Dermis microvascular lymphatic vessel endothelial cell (primary cell): ENCODE measurements at places on chromosomes 12 and 14.

GRCh38 chr14:32800320-32800719 is 138.4 kb upstream of the NPAS3 start:
- DNase-seq: no peak

DNA sequence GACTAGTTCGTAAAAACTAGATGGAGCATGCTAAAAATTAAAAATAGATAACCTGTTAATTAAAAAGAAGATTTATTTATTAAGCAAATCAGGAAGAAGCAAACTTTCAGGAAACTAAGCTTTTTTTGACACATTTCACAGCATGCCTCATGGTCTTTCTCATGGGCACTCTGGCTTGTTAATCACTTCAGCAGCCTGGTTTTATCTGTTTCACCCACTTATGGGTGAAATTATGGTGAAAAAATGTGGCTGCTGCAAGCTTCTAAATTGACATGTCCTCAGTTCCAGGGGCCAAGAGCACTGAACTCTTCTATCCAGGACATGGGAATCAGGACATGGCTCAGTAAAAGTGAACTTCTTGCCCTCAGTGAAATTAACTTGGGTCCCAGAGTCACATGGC is 468.6 kb upstream of the SYT1 start:
- DNase-seq: no peak

DNA sequence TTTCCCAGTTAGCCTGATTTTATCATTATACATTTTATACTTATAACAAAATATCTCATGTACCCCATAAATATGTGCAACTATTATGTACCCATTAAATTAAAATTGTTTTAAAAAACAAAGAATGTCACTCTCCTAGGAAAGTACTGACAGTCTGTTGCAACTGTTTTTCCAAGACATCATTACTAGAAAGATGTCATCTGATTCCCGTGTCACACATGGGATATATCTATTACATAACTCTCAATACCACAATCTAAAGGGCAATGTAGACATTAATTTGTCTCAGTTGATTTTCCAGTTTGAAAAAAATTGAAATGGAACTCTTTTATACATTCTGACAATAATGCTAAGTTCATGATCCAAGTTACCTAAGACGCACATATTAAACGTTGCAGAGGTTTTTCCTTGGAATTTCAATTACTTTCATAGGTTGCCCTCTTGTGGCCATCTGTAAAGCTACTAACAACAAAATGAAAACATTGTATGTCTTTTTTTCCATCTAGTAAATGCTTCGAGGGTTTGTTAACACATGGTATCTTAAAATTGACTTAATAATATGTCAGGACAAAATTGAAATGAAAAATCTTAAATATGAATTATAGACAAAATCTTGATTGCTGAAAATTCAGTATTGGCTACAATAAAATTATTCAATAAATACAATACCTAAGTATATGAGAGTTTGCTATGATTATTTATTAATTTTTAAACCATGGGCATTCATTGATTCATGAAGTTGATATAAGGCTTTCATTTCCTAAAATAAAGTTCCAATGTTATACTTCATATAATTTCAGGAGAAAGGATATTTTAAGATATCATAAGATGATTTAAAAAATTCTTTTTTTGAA is 131.6 kb downstream of the PPFIA2 start:
- DNase-seq: peak; percentile 32

DNA sequence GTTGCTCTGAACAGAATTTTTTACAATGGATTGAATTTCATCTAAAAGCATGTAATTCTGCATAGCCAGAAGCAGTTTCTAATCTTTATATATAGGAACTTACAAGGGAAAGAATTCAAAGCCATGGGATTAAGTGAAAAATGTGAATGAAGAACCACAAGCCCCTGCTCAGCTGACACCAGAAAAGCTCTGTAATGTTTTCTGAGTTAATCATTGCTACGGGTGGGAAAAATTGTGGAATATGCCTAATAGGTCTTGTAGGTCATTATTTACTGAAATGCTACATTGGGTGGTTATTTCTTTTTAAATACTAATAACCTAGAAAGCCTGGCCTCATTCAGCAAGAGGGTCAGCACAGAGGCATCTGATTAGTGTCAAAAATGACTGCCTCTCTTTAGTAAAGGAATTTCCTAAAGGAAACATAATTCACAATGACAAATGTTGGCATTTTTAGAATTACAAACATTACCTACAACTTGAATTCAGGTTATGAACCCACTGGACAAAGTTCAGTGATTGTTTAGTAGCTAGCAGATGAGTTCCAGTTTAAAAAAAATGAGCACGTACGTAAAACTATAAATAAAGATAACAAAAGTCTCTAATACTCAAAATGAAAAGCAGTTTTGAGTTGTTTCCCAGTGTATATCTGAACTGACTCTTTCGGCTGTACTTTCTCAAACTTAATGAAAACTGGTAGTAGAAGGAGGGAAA is 75.3 kb downstream of the BMP4 start:
- peak; percentile 82 for DNase-seq

DNA sequence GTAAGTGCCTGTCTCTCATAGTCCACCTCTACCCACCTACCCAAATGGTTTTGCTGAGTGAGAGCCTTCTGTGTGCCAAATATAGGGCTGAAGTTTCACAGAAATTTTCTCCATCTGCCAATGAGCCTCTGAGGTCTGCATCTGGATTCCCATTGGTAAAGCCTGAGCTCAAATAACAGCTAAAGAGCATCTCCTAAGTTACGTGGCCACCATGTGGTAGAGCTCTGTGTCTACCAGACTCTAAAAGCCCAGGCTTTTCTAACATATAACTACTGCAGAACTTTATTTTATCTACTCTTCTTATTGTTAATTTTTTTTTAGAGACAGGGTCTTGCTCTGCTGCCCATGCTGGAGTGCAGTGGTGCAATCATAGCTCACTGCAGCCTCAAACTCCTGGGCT is 16.0 kb downstream of the AMDHD1 start:
- DNase-seq: peak; percentile 29

- DNase-seq: no peak
Measured at GRCh38 chr12:32889011-32889760, 7.4 kb downstream of the PKP2 start.

- DNase-seq: no peak
Measured at GRCh38 chr14:95761436-95761835, 47.5 kb upstream of the TCL1A start.

- no peak for DNase-seq
Measured at GRCh38 chr14:61677479-61677878, 17.8 kb upstream of the HIF1A start.

- DNase-seq: no peak
Measured at GRCh38 chr14:33045760-33046159, 107.1 kb downstream of the NPAS3 start.

DNA sequence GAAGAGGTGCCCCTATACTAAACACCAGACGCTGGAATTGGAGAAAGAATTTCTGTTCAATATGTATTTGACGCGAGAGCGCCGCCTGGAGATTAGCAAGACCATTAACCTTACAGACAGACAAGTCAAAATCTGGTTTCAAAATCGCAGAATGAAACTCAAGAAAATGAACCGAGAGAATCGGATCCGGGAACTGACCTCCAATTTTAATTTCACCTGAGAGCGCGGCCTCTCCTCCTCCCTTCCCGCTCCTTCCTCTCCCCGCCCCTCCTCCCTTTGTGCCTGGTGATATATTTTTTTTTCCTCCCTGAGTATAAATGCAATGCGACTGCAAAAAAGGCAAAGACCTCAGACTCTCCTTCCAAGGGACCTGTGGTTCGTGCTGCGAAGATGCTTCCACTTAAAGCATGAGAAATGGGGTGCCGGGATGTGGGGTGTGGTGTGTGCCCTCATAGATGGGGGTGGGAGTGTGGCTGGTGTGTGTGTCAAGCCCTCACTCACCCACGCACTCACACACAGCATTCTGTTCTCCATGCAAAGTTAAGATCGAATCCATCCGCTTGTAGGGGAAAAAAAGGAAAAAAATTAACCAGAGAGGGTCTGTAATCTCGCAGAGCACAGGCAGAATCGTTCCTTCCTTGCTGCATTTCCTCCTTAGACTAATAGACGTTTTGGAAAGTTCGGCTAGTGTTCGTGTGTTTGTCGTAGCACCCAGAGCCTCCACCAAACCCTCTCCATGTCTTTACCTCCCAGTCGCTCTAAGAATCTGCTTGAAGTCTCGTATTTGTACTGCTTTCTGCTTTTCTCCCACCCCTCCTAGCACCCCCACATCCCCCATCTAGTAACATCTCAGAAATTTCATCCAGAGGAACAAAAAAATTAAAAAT is 4.5 kb downstream of the HOXC10 start:
- peak; percentile 30 for DNase-seq

- no peak for DNase-seq
Measured at GRCh38 chr12:10171973-10172728, at the start of gene OLR1. Gene OLR1, minus strand, starts transcription at chr12:10172132. Its CDS starts 55 bp downstream, at chr12:10172077.

DNA sequence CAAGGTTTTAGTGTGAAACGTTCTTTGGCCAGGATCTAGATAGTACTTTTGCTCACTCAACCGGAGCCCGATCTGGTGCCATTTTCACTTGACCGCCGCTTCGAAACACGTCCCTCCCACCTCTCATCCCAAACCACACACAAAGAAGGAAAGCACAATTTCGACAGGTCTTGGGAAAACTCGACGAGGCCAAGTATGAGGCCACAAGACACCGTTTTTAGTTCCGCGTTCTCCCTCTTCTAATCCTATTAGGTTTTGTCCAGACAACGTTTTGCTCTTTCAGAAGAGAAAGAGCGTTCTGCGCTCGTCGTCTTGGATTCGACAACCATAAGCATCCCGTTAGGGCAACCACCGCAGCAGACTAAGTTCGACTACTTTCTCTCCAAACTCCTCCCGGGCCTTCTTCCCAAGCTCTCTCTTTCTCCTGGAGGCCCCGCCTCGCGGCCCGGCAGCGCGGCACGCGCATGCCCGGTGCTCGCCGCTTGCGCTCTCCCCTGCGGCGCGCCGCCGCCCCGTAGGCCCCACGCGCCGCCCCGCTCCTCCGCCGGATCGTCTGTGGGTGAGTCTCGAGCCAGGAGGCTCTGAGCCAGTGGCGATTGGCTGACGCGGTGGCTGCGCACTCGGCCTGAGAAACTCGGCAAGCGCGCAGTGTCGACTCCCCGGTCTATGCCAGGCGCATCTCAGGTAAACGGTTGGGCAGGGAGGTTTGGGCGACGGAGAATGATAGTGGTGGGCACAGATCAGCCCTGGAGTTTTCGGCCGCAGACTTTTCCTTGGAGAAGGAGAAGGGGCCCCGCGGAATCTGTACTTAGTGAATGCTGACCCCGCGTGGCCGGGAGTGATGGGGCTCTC is at the start of gene MIPOL1:
MIPOL1 (plus strand) TSS at position 517 of the 852 bp plus-strand sequence. CDS start 49,952 bp downstream, outside the sequence.
- peak; percentile 60 for DNase-seq

DNA sequence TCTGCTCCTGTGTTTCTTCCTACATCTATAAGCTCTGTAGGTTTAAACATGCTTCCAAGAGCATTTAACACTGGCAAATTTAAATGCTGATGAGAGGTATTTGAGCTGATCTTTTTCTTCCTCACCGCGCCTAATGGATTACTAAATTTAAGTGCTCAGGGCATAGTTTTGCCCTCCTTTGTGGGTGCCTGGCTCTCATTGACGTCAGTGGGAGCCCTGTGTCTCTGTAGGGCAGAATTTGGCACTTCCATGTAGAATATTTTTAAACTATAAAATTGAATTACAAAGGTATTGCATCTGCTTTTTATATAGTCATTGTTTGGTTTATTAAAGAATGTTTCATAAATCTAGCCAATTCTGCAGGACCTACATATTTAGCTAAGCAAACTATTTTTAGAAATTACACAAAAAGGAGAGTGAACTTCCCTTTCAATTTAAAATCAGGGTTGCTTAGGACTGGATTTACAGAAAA is 444.8 kb downstream of the AEBP2 start:
- DNase-seq: no peak

- DNase-seq: no peak
Measured at GRCh38 chr14:97687944-97688630, 890.9 kb downstream of the VRK1 start.

DNA sequence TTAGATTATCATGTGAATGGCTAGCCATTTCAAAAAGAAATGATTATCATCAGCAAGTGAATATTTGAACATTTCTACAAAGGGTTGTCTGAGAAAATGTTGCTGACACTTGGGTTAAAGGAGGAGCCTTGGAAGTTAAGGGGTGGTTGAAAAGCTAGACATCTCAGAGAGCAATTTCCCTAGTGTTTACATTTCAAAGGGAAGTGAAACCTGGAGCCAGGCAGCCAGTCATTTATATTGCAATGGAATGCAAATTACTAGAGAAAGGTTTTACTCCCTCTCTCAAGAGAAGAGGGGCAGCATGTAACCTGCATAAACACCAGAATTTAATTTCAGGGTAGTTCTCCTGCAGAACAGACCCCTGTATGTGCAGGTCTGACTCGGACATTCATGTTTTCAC is 279.0 kb downstream of the SLC16A7 start:
- DNase-seq: no peak

- no peak for DNase-seq
Measured at GRCh38 chr12:124758266-124759220, 105.1 kb downstream of the SCARB1 start.

DNA sequence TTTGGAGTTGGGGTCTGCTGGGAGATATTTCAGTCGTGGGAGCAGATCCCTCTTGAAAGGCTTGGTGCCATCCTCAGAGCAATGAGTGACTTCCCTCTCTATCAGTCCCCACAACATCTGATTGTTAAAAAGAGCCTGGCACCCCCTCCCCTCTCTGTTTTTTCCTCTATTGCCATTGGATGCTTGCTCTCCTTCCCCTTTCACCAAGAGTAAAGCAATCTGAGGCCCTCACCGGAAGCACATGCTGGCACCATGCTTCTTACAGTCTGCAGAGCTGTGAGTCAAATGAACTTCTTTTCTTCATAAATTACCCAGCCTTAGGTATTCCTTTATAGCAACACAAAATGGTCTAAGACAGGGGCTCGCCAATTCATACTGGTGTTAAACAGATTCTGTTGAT is 99.1 kb upstream of the CCND2 start:
- no peak for DNase-seq

GRCh38 chr14:61968207-61968606 is 206.0 kb downstream of the SNAPC1 start:
- DNase-seq: no peak

DNA sequence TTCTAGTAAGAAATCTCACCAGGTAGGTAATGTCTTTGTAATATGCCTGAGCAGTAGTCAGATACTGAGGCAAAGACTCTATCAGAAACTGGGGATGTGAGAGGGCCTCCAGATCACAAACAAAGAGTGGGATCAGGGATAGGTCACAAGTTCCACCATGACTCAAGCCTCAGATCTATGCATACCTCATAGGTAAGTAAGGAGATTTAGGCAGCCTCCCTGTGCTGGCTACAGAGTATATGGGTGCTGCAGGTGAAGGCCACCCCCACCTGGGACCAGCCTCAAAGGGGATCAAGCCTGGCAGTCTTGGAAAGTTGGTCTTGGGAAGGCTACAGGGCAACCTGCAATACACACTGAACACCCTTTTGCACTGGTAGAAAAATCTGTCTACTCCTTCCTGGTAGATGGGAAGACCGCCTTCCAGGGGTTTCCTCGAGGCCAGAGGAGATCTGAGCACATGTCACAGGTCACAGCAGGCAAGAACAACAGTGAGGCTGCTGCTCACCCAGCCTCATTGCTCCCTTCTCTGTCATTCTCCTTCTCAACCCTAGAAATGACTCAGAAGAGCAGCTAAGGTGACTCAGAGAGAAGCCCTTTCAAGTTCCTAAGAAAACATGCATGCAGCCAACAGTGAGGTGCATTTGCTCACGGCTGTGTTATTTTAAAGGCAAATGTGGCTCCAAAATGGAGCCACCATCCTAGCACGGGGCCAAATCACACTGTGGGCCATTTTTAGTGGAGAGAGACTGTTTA is 143.4 kb upstream of the CDKN3 start:
- no peak for DNase-seq
